ENCODE measurements at places on chromosomes 5 and 9. TPM values are rescaled to one million over a fixed set of nuclear protein-coding genes. Genes with fewer than 3 reads are reported as not detected.

The ZBTB5 gene
- total RNA-seq: 12.5 TPM

The BRD3OS gene
- 18.4 TPM for total RNA-seq

The PHF24 gene
- not detected for total RNA-seq

The TLX3 gene
- total RNA-seq: not detected

The CCIN gene
- total RNA-seq: 0.43 TPM

The IL3 gene
- not detected for total RNA-seq

The MVB12B gene
- total RNA-seq: 3.5 TPM

The OLFM1 gene
- total RNA-seq: 0.64 TPM

The LHFPL2 gene
- 44.1 TPM for total RNA-seq

The MED10 gene
- total RNA-seq: 9.3 TPM

The NR4A3 gene
- total RNA-seq: under 0.01 TPM

The OMD gene
- not detected for total RNA-seq

The CREB3 gene
- total RNA-seq: 107 TPM

The SPARC gene
- 2,230 TPM for total RNA-seq

The IL5 gene
- not detected for total RNA-seq

The CHD1 gene
- total RNA-seq: 50.1 TPM

The WHRN gene
- total RNA-seq: 1.3 TPM

The BTNL3 gene
- total RNA-seq: not detected

The RNF183 gene
- not detected for total RNA-seq
